ENCODE measurements at places on chromosomes 6 and 20.

- DNase-seq = no peak
These were observed 28.1 kb downstream of the ACTR5 start for GRCh38 chr20:38776363-38776762.

GRCh38 chr6:145669627-145670034, 65.7 kb downstream of the EPM2A start:
- DNase-seq = no peak

GRCh38 chr20:40262219-40262618, 426.8 kb downstream of the MAFB start:
- no peak for DNase-seq

DNA sequence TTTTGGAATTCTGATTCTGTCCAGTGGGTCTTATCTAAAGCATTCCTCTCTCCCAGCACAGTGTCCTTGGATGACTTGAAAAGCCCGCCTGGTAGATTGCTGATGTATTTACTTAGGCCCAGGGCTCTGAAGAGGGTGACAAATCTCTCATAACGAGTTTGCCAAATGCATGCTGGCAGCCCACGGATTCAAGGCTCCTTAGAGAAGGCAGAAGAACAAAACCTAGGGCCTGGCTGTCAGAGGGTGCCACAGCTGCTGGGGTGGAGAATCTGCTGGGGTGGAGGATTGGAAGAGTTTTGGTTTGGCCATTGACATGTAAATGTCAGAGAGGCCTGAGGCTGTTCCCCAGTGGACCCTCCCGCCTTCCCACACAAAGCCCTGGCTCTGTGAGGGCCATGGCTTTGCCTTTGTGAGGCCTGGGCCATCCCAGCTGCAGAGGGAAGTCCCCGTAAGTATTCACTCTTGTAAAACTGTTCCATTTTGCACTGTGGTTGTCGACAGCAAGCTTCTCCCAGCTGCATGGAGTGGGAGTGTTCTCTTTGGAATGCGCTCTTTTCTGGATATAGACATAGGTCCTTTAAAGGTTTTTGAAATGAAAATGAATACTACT, 50.3 kb downstream of the ANKRD6 start:
- no peak for DNase-seq

DNA sequence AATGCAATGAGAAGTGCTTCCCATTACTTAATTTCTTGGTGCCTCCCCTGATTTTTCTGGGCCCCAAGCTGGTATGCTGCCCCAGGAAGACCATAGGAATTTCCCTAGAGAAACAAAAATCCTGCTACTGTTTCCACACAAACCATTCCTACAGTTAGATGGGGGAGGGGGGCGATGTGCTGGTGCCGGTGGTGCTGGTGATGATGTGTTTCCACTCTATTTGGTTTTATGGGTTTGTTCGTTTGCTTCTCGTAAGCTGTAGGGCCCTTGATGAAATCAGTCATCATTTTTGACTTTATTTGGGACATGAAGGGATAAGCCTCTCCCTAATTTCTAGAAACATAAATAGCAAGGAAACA, 105.1 kb downstream of the MKKS start:
- DNase-seq = no peak

GRCh38 chr6:43009124-43009523, 4.6 kb downstream of the MEA1 start:
- no peak for DNase-seq

GRCh38 chr20:64082126-64082731, 2.0 kb downstream of the LKAAEAR1 start:
- no peak for DNase-seq

DNA sequence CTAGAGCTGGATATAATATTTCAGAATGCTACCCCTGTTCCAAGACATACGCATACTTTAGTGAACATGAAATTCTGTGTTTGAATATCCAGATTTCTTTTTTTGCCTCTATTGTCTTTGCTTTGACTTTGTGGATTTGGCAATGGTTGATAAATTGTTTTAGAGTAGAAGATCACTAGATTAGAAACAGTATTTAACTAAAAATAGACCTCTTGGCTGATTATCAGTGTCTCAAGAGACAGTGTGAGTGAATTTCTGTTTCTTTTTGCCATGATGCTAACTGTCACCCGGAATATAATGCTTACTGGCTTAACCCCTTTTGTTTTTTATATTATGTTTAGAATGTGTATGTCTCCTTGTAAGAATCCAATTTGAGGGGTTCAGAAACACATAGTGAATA, 102.5 kb downstream of the PLCB1 start:
- no peak for DNase-seq

GRCh38 chr6:6270948-6271535, 49.4 kb downstream of the F13A1 start:
- DNase-seq = no peak

GRCh38 chr20:16351415-16351814, 221.8 kb downstream of the KIF16B start:
- DNase-seq = no peak

- no peak for DNase-seq
These were observed 275.6 kb upstream of the SUPT3H start for GRCh38 chr6:45653117-45653883.

- DNase-seq = no peak
These were observed 22.1 kb downstream of the SLC35A1 start for GRCh38 chr6:87494761-87495422.

DNA sequence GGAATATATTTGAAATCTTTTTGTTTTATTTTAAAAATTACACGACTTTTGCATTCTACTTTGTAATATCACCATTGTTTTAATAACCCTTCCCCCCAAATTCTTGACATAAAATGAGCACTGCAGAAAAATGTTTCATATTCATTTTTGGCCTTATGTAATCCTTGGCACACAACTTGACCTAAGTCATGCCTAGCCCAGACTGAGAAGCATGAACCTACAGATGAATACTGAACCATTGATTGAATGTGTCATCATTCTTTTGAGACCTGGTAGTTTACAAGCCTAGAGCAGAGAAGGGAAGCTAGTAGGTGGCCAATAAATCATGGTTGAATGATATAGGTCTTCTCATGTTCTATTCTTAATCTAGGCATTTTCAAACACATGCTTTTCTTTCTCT, 89.4 kb upstream of the EDN1 start:
- no peak for DNase-seq

GRCh38 chr20:63049561-63050221, 42.9 kb upstream of the BHLHE23 start:
- no peak for DNase-seq

DNA sequence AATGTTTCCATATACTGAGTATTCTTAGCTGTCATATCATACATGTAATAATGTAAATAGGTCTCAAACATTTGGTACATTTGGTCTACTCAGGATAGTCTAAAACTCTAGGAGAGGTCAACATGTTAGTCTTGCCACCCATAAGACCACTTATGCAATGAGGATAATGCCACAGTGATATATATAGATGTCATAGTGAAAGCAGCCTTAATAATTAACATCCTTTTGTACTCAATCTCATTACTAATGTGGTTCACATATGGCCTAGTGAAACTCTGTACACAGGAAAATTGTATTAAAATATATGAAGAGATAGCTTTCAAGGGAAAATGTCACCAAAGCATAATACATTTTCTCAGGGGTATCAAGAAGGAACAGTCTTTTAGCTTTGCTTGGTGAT, 577.9 kb downstream of the TFAP2B start:
- no peak for DNase-seq

DNA sequence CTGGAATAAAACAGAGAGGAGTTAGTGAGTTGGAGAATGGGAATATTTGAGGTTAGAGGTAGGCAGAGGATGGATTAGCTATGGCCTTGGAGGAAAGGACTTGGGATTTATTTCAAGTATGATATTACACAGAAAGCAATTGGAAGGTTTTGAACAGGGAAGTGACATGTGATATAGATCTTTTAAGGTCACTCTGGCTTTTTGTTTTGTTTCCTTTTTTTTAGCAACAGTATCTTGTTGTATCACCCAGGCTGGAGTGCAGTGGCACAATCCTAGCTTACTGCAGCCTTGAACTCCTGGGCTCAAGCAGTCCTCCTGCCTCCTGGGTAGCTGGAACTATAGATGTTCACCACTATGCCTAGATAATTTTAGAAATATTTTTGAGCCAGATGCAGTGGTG, 190.3 kb downstream of the UTRN start:
- DNase-seq = no peak

DNA sequence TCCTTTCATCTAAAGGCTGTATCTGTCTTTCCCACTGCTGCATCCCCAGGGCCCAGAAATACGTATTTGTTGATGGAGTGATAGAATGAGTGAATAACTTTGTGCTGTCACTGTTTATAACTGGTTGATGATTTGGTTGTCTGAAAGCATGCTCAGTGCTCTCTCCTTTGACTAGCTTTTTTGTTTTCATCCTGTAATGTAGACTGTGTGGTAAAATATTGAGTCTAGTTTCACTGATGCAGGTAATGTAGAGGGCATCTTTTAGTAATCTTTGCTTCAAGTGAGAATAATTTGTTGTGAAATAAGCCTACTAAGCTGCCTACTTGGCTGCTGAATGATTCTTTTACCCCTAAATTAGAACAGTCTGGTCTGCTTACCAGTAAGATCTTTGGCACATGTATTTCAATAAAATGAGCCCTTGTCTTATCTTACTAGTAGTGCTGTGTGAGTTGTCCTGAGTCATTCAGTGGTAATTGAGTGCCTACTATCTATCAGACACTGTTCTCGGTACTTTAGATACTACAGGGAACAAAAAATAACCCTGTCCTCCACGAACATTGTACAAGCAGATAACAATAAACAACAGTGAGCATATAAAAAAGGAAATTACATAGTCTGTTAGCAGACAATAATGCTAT, 39.9 kb downstream of the MAPK14 start:
- DNase-seq = no peak

- no peak for DNase-seq
These were observed 101.6 kb downstream of the DACT2 start for GRCh38 chr6:168217880-168218537.

GRCh38 chr6:148854992-148855391, 108.2 kb downstream of the UST start:
- DNase-seq = no peak

DNA sequence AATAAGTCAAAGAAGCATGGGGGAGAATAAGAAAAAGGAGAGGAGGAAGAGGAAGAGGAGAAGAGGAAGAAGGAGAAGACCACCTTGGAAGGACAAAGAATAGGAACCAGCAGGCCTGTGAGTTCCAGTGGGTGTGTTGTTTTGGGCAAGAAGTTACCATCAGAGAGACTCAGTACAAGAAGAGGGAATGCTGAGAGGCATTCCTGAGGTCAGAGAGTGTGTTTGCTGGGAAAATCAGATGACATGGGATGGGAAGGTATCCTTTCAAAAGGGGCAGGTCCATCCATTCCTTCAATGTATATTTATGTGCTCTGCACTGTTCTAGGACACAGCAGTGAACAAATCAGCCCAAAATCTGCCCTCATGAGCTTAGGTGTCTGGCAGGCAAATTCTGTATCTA, 40.5 kb upstream of the PRIM2 start:
- DNase-seq = no peak

- no peak for DNase-seq
These were observed 4.8 kb upstream of the PRPH2 start for GRCh38 chr6:42727087-42727611.

- DNase-seq = no peak
These were observed 29.7 kb upstream of the PBOV1 start for GRCh38 chr6:138248011-138248410.

DNA sequence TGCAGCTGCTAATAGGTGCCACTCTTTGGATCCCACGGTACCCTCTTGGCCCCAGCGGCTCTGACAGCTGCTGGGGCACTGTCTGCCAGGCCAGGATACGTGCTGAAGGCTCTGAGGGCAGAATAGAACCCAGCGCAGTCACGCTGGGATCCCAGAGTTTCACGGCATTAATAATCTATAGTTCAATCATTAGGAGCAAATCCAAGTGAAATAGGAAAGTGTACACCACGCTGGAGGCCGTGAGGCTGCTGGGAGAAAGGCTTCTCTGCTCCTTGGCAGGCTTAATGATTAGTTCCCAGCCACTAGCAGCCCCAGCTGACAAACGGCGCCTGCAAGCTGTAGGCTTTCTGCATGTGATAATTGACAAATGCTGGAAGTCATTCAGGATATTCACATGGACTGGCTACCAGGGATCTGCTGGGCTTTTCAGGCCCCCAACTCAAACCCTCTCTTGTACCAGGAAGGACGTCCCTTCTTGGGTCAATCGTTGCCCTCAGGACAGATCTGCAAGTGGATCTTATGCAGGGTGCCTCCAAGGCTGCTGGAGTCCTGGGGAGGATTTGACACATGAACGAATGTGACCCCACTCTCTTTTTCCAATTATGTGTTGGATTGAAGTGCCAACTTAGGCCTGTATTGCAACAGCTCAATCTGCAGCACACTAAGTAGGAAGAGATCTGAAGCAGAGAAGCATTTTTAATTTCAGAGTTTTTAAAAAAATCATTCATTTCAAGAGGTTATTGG, 50.1 kb upstream of the INSM1 start:
- no peak for DNase-seq

DNA sequence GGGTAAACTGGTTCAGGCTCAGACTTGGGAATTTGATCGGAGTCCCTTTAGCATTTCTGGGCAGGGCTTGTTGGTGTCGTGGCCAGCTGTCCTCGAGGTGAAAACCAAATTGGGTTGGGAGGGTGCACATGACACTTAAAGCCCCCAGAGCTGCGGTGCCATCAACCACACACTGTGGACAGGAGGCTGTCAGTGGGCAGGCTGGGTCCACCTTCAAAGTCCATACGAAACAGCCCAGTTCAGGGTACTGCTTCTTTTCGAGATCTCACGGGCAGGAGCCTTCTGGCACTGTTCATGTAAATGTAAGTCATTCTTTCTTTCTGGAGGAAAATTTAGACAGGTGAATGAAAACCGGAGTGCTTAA, 7.0 kb downstream of the SYNJ2 start:
- no peak for DNase-seq

Data from activated T-helper 9 cell treated with anti-CD3 and anti-CD28 coated beads, Interleukin-2, amount 50 U/mL, for 16 hours (primary cell).